ENCODE measurements at places on chromosomes 2 and 18.

DNA sequence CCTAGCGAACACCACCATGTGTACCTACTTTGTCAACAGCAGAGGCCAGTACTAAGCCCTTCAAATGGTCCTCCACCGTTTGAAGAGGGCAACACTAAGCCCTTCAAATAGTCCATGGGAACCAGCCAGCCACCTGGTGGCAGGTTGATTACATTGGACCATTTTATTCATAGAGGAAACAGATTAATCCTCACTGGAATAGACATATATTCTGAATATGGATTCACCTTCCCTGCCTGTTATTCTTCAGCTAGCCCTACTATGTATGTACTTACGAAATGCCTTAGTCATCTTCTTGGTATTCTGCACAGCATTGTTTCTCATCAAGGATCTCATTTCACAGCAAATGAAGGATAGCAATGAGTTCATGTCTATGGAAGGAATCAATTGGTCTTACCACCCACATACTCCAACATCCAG is 10.0 kb upstream of the ZNF396 start:
- no peak for DNase-seq

- no peak for DNase-seq
These were observed 240.4 kb downstream of the HAUS1 start for GRCh38 chr18:46344416-46345180.

GRCh38 chr2:53941749-53942148 is 29.0 kb downstream of the PSME4 start:
- DNase-seq, result no peak

- DNase-seq, result no peak
These were observed 456.7 kb downstream of the NRXN1 start for GRCh38 chr2:50575232-50575631.

GRCh38 chr2:63914311-63914710 is 72.6 kb downstream of the UGP2 start:
- no peak for DNase-seq

GRCh38 chr2:170736628-170737027 is 21.5 kb downstream of the SP5 start:
- DNase-seq, result no peak

- DNase-seq, result no peak
These were observed 432.0 kb downstream of the CCDC85A start for GRCh38 chr2:56615760-56616159.

GRCh38 chr2:70855667-70856066 is 20.1 kb upstream of the CD207 start:
- no peak for DNase-seq

DNA sequence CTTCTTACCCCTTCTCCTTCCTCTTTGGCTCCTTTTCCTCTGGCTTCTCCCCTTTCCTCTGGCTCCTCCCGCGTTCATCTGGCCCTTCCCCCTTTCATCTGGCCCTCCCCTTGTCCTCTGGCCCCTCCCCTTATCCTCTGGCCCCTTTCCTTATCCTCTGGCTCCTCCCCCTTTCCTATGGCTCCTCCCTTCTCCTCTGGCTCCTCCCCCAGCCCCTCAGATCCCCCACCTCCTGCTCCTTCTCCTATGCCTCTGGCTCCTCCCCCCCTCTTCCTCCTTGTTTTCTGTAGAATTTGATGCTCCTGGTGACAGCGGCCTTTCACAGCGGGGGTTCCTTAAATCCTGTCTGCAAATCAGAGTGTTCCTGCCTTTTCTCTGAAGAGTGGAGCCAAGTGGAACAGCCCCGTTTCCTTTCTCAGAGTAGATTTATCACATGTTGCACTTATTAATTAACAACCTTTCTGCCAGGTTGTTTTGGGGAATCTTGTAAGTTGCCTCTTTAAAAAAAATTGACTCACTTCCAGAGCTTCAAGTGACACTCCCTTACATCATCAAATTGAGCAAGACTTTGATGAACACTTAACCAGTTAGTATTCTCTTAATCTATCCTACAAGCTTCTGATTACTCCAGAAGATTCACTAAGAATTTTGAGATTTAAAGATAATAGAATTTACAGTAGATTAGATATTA is 27.9 kb downstream of the FABP1 start:
- DNase-seq, result no peak

DNA sequence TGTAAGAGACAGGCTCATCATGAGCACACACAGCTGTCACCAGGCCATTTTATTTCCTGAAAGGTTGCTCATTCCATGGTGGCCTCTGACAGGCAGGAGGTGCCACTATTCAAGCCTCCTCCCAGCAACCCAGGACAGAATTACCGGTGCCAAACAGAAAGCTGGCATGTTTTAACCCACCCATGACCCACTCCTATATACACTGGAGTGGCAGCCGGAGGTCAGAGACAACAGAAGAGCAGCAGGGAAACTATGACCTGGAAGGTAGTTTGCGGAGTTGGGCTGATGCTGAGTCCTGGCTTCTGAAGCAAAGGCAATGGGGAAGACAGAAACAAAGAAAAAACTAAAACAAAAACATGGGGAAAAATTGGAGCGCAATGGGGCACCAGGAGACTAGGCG is 2.3 kb downstream of the RFTN2 start:
- no peak for DNase-seq

- no peak for DNase-seq
These were observed 13.0 kb downstream of the XDH start for GRCh38 chr2:31401580-31401979.

DNA sequence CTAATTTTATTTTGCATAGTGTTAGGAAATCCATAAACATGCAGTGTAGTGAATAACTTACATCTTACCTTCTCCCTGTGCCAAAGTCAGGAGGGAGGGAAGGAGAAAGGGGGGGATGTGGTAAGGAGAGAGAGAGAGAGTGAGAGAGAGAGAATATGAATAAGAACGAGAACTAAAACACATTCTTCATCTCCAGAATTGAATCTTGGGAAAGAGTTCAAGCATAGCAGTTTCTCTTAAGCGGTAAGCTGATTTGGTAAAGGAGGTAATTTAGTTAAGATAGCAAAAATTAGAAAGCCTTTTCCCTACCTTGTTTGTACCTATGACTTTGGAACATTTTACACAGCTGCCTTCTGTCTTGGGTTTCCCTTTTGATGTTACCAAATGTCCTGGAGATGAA is 15.7 kb downstream of the ERMN start:
- no peak for DNase-seq

- no peak for DNase-seq
These were observed 193.2 kb upstream of the ITGA4 start for GRCh38 chr2:181264001-181264400.

- DNase-seq, result no peak
These were observed 135.8 kb upstream of the BCL2L11 start for GRCh38 chr2:110984694-110985490.

GRCh38 chr2:201130524-201131186 is 14.7 kb downstream of the CFLAR start:
- DNase-seq, result no peak

GRCh38 chr2:238100049-238100820 is at the start of gene ESPNL:
TSS of gene ESPNL (plus strand) at chr2:238100340. CDS start at chr2:238100420, 80 bp downstream.
- no peak for DNase-seq

GRCh38 chr2:147615726-147616125 is 229.1 kb upstream of the ACVR2A start:
- DNase-seq, result no peak

GRCh38 chr2:28955467-28955866 is 25.6 kb upstream of the TOGARAM2 start:
- DNase-seq, result no peak

DNA sequence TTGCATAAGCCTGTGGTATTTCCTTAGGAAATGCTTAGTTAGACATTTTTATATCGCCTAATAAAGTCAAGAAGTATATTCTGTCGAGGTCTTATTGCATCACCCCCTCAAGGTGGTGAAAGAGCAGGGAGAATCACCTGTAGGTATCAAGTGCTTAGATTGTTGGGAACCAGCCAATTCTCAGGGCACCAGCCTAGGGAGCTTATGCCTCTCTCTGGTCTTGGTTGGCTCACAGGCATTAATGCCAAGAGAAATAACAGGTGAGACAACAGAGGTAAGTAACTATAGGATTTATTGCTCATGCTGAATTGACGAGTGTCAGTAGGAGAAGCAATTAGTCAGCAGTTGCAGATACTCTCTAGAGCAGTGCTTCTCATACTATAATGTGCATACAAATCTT is 663.3 kb upstream of the ZNF804A start:
- no peak for DNase-seq

GRCh38 chr2:74033375-74033774 is 48.7 kb downstream of the TET3 start:
- DNase-seq, result no peak

- no peak for DNase-seq
These were observed 17.9 kb upstream of the GMCL1 start for GRCh38 chr2:69811591-69811990.

- DNase-seq, result no peak
These were observed 33.5 kb downstream of the KLHL29 start for GRCh38 chr2:23418461-23418911.

GRCh38 chr2:43341959-43342757 is 115.8 kb upstream of the ZFP36L2 start:
- DNase-seq, result no peak

DNA sequence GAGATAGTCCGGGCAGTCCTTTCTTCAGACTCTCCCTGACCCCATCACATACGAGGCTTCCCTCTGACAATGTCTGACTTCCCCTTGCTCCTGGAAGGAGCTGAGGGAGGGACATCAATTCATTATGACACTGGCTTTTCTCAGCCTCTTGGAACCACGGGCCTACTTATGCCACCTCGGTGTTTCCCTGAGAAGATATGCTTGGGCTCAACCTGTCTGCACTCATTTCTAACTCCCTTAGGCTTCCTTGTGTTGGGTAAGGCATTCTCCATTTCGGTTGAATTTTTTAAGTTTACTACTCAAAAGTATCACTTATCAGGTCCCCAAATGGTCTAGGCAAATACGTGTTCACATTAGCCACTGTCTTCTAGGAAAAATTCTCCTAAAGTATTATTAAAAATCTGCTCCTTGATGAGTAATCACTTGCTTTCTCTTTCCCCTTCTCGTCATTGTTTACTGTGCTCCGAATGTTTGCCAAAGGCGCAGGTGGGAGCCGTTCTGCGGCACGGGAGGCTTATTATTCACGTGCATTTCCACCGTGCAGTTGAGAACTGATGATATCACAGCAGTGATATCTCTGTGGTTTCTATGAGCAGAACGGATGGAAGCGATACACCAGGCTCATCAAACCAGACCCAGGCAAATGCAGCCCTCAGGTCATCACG is 33.1 kb downstream of the ARL4C start:
- DNase-seq, result peak; percentile 36

GRCh38 chr2:238971318-238972145 is 123.6 kb downstream of the TWIST2 start:
- DNase-seq, result no peak

DNA sequence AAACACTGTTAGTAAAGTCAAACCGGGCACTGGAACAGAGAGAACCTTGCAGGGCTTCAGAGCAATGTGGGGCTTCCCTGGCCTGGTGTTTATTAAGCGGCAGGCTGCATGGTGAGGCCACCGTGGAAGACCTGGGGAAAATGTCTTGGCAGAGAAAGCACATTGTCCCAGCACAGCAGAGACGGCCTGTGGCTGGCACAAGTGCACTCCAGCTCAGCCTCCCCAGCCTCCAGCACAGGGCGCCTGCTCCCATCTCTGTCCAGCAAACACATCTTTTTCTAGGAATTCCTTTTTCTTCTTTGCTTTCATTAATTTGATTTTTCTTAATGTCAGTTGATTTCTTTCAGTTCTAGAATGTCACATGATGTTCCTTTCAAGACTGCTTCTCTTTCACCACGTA is 138.2 kb upstream of the NFATC1 start:
- no peak for DNase-seq

- peak; percentile 30 for DNase-seq
These were observed 182.7 kb downstream of the RPIA start for GRCh38 chr2:88874063-88874657.

DNA sequence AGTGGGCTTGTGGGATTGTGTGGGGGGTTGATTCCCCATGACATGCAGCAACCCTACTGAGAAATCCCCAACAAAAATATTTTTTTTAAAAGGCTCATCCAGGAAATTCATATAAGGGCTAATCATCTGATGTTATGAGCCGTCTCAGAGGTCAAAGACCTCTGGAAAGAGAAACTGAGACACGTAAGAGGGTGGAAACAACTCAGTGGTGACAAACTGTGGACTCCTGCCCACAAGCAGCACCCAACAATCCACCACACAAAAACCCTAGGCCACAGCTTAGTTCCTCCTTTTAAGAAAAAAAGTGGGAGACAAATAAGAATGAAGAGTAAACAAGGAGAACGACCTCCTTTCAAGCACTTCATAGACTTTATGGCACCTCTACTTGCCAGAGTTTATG is 1096.1 kb upstream of the NRXN1 start:
- DNase-seq, result no peak

GRCh38 chr2:50449306-50449705 is 582.6 kb downstream of the NRXN1 start:
- DNase-seq, result no peak

DNA sequence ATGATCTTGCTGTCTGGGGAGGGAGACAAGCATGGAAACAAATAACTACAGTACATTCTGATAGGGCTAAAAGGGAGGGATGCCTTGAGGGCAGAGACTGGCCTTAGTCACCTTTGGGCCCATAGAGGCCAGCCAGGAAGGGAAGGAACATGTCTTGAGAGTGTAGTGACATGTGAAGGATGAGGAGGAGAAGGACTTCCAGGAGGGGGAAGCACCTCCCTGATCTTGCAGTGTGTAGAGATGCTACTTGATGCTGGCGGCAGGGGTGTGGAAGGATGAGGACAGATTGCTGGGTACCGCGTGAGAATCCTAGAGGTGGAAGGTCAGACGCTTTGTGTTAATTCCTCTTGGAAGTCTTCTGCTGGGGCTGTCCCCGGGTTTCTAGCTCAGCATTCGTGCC is 13.1 kb downstream of the TET3 start:
- DNase-seq, result no peak

DNA sequence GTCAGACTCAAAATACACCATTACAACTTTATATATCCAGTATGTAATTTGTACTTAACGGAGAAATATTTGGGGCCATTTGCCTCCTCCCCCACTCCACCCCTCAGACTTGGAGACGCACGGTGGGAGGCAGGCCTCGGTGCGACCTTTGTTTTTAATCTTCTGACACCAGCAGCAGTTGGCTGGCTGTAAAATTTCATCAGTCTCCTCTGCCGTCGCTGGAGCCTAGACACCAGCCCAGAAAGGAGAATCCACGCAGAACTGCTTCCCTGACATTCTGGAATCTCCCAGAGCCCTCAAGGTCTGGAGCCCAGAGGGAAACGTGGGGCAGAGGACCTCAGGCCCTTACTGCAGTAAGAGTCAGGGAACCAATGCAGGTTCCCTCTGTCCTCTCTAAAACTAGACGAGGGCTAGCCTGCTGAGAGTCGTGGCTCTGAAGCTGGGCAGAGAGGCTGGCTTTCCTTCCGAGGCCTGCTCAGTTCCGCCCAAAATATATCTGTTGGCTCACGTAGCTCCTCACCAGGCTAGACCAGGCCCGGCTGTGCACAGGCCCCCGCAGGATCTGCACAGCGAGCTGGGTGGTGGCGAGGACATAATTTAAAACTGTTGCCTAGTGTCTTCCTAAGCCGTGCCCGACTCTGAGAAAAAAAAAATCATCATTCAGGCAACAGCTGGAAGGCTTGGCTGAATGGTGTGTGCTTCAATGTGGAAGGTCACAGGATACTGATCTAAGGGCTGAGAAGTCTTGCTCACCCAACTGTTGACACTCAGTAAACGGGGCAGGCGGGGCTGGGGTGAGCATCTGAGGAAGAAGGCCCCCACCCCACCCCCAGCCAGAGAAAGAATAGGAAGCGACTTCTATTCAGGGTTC is 40.4 kb downstream of the EN1 start:
- no peak for DNase-seq
